HFFc6 (cell line): ENCODE measurements at places on chromosomes 4 and X.

- no peak for DNase-seq
These were observed 53.9 kb upstream of the GALNTL6 start for GRCh38 chr4:171759274-171759673.

DNA sequence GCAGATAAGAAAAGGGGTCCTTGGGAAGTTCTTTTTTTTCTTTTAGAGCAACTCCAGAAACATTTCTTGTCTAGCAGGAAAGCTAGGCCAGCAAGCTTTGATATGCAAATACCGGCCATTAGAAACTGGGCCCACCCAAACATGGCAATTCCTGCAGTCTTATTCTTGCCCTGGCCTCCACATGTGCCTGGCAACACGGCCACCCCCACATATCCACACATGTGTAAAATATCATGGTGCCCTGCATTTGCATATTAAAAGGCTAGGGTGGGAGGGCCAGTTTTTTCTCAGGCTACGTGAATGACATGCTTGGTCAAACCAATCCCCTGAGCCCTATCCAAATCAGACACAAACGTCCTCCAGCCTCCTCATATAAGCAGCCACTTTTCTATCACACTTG lies 171.7 kb upstream of the ZCCHC13 start:
- DNase-seq, result no peak

DNA sequence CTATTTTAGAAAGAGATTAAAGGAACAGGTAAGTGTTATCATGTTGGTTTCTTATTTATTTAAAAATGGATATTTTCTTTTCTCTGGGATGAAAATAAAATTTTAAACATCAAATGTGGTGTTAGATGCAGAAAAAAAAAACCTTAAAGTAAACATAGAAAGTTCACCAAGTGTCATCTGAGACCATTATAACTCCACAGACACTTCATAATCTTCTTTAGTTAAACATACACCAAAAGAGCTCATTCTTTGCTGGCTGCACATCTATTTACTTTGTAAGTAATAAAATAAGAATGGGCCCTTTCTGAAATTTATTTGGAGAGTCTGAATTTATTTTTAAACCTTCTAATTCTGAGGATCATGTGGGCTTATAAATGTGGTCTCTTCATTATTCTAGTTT lies 460.7 kb upstream of the CTSO start:
- no peak for DNase-seq

DNA sequence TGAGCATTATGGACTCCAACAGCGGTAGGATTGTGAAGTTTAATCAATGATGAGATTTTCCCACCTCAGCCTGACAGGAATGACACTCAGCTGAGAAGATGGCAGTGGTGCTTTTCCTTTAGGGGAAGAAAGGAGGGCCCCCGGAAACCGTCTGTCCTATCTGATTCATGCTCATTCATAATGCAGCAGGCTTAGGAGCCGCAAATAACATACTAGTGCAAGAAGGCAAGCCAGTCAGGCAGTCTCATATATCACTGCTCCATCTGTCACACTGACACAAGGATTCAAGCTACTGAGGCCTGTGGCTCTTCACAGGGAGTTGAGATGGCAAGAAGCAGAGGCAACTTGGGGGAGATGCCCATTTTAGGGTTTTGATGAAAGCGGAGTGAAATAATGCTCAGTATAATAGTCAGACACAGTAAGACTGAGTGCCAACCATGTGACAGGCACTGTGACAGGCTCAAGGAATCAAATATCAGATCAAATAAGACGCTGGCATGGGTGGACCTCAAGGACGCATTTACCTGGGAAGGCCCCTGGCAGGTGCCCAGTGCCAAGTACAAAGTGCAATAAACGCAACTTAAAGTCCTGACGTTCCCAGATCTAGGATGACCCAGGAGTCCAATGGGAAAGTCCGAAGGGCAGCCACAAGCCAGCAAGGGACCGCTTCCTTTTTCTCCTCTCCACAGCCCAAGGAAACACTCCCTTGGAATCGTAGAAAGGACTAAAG lies 63.4 kb downstream of the FHDC1 start:
- DNase-seq, result no peak

- no peak for DNase-seq
These were observed 16.6 kb downstream of the SMPX start for GRCh38 chrX:21741364-21741763.

DNA sequence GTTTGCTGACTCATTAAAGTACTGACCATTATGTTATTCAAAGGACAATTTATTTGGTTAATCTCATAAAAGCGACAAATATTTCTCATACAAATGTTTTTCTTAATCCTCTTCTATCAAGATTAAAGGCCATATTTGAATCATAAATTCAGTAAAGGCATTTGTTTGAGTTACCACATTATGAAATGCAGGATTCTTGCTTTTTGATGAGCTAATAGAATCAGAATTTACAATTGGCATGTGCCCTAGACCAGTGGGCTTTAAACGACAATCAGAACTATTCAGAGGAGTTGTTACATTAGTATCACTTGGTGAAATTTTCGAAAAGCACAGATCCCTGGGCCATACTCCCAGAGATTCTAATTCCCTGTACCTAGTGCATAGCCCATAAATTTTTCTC lies 55.3 kb downstream of the KLHL4 start:
- no peak for DNase-seq

GRCh38 chr4:96407738-96408463 lies 568.0 kb downstream of the PDHA2 start:
- DNase-seq, result no peak

GRCh38 chr4:30755346-30755745 lies 35.2 kb downstream of the PCDH7 start:
- DNase-seq, result no peak

GRCh38 chrX:106948641-106949040 lies 28.4 kb downstream of the CLDN2 start:
- DNase-seq, result no peak

DNA sequence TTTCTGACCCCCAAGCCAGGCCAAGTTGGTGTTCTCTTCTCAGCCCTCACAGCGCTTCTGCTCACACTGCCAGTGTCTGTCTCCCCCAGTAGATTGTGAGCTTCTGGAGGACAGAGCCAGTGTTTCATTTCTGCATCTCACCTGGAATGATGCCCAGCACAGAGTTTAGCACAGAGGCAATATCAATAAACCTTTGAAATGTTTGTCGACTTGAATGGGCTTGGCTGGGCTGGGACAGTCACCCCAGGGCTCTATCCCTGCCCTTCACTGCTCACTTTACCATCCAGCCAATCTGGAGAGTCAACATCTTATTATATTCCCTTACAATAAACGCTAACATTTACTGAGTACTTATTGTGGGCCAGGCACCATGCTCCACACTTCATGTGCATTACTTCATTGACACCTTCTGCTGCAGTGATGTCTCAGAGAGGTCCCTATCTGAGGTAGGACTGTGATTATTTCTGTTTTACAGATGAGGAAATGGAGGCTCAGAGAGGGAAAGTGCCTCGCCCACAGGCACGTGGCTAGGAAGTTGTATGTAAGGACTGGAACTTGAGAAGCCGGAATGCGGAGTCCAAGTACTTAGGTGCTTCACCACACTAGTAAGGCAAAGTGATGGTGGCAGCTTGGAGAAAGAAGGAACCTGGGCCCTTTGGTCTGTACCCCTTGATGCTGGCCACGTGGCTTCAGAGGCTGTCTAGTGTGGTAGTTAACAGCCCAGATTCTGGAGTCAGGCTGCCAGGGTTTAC lies 19.5 kb downstream of the EFNB1 start:
- no peak for DNase-seq

- no peak for DNase-seq
These were observed 83.2 kb downstream of the SHROOM3 start for GRCh38 chr4:76518241-76518640.

- no peak for DNase-seq
These were observed 1535.3 kb upstream of the PCDH10 start for GRCh38 chr4:131613824-131614216.
